ENCODE measurements at places on chromosomes 5 and 9.
A peak's percentile ranks its signal among the peaks of the same experiment; 100 is the strongest.

GRCh38 chr5:161547738-161548486, 1.4 kb upstream of the GABRB2 start:
- DNase-seq, result no peak

DNA sequence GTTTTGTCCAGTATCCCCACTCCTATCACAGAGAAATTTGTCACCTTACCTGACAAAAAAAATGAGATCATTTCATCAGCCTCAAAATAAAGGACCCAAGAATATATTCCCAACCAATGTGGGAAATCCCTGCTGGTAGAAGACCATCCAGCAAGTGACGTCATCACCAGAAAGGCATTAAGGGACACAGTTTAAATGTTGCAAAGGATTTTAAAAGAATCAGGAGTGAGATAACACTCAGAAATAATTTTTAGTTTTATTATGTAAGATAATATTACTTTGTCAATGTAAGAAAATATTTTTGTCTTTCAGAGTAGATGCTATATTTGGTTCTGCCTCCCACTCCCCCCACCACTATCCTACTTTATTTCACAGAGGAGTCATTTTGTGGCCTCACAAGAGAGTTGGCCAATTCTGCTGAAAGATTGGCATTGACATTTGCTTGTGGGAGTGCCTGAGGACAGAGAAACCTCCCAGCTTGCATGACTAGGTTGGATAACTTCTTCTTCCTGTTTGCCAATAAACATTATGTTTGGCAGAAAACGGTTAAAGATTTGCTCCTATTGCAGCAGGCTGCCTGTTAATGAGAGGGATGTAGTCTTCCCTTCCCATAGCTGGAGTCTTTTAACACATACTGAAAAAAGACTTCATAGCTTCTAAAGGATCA, 288.6 kb upstream of the DAB2 start:
- no peak for DNase-seq

DNA sequence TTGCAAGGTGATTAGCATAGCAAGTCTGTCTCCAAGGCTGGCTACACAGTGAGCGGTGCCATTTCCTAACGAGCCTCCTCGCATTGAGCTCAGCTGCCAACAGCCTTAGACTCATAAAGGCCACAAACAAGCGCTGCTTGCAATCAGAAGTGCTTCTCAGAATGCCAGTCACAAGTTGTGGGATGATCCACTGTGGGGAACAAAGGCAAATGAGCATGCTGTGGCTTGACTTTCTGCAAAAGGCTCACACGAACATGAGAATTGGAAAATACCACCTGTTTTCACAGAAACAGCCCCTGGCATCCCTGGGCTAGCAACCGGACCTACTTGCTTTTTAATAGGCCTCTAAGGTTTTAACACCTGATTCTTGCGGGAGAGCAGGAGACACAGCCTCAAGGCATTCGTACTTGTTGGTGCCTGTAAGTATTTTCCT, 215.5 kb downstream of the FANCC start:
- no peak for DNase-seq

- no peak for DNase-seq
These were observed 48.3 kb upstream of the IRX4 start for GRCh38 chr5:1930880-1931603.

- DNase-seq, result no peak
These were observed 2052.0 kb upstream of the C9orf72 start for GRCh38 chr9:29625292-29625731.

GRCh38 chr5:150562832-150563231, 54.9 kb downstream of the NDST1 start:
- no peak for DNase-seq

DNA sequence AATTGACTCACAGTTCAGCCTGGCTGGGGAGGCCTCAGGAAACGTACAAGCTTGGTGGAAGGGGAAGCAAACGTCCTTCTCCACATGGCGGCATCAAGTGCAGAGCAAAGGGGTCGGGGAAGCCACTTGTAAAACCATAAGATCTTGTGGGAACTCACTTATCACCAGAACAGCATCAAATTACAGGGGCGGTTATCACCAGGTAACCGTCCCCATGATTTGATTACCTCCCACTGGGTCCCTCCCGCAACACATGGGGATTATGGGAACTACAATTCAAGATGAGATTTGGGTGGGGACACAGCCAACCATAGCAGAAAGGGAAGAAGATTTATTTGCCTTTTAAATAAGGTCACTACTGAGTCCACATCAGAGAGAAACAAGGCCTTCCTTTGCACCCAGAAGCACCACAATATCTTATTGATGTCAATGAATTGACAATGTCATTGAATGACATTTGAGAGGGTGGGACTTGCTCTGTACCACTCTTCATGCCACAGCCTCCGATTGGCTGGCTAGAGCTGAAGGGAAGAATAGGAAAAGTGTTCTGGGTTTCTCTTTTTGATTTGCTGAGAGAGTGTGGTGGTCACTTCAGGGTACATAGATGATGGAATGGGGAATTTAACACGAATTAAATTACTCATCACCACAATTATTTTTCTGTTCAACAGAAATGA, 11.0 kb downstream of the SKP2 start:
- no peak for DNase-seq

GRCh38 chr5:73693573-73694061, 67.6 kb downstream of the ARHGEF28 start:
- DNase-seq, result no peak

DNA sequence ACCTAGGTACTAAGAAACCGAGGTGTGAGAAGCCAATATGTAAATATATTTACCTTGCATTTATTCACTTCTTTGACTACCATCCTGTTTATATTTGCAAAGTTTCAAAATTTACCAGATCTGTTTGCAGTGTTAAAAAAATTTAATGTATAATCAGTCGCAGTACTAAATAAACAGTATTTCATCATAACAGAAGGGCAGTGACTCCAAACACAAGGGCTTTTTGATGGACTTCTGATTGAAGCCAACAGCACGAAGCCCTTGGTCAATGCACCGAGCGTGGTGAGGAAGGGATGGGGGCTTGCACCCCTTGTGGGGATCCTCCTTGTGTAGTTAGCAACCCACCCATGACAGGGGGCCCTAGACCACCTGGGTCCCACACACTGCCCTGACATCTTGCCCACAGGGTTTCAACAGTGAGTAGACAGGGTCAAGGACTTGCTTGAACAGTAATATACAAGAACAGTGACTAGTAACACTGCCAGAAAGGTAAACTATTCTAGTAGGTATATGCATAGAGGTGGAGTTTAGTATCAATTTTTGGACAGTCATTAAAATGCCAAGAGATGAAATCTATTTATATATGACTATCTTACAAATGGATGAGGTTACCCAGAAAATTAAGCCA, 52.6 kb upstream of the TBC1D9B start:
- no peak for DNase-seq

DNA sequence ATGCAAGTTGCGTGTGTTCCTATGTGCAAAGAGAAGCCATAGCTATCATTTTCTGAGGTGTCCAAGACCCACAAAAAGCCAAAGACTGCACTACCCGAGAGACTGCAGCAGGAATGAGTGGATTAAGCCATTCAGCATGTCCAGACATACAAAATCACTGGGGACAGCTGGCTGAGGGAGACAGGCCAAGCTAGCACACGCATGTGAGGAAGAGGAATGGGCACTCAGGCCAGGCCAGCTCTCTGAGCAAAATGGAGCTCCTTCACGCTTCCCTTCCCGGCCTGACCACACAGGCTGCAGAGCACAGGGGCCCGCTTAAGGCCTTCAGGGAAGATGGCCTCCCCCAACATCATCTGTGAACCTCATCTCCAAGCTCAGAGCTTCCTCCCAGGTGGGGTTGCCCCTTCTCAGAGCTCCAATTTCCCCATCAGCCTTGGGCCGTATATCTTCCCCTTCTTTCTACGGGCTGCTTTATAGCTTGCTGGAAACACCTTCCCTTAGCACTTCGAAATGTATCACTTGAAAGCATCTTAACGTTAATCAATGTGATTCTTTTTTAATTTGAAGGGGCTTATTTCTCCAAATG, 8.4 kb downstream of the DCANP1 start:
- no peak for DNase-seq

- DNase-seq, result peak; percentile 54
These were observed 635.4 kb downstream of the NR2F1-AS1 start for GRCh38 chr5:92945605-92946097.

DNA sequence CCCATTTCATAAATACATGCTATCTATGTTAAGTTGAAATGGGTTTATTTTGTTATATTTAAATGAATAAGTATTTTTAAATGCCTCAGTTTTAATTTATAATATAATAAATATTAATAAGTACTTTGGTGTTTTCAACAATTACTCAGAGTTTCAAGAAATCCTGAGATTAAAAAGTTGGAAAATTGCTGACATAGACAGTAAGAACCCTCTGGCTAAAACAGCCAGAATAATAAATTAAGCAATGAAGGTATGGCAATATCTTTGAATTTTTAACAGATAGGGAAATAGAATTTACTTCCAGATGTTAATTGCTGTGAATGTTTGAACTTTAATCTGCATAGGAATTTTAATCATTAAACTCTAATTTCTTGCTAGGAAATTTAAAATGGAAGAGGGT, 83.6 kb downstream of the ZNF622 start:
- DNase-seq, result no peak

- no peak for DNase-seq
These were observed 576.2 kb downstream of the BNC2 start for GRCh38 chr9:16294133-16294770.

DNA sequence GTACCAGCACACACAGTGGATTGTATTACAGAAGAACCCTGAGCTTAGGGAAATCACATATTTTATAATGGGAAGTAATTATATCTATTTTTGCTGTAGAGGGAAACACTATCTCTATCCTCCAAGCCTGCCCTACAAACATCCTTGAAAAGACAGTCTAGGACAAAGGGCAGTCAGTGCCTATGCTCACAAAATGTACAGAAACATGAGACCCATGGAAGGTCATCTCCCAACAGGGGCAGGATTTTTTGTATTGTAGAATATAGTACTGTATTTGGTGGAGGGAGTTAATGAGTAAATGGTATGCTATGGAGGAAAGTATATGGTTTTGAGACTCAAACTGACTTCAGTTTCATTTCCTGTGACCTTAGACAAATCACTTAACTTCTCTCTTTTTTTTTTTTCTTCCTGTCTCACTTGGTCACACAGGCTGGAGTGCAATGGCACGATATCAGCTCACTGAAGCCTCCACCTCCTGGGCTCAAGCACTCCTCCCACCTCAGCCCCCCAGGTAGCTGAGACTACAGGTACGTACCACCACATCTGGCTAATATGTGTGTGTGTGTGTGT, 5.8 kb upstream of the RAB14 start:
- no peak for DNase-seq

DNA sequence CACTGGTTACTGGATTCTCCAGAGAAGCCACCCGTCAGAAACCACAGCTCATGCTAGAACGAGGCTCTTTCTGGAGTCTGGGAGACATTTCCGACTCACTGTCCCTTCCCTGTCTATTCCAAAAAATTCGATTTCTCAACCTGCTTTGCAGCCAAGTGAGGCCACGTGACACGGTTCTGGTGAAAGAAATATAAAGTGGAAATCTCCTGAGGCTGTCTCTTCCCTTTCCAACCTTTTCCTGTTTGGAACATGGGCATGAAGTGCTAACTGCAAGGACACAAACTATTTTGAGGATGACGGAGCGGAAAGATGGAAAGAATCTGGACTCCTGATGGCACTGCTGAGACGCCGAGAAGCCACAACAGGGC, 6.1 kb upstream of the PTGS1 start:
- DNase-seq, result no peak

DNA sequence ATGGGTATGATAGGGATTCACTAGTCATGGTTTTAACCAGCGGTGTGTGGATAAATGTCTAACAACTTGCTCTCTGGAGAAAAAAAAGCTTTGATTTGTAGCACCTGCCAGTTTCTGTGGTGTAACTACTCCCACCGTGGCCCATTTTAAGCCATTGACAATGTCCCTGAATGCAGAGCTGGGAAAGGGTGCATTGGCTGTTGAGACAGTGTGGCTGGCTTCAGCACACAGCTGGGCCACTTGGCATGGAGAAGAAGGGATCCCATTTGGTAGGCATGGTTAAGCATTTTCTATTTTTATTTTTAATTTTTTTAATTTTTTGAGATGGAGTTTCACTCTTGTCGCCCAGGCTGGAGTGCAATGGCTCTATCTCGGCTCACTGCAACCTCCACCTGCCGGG, 31.5 kb upstream of the SYNPO start:
- no peak for DNase-seq

- no peak for DNase-seq
These were observed 110.5 kb upstream of the FTMT start for GRCh38 chr5:121741156-121741555.

- DNase-seq, result no peak
These were observed 602 bp downstream of the RPL37 start for GRCh38 chr5:40834391-40834848.

GRCh38 chr5:76445063-76445462, 42.0 kb downstream of the IQGAP2 start:
- no peak for DNase-seq

DNA sequence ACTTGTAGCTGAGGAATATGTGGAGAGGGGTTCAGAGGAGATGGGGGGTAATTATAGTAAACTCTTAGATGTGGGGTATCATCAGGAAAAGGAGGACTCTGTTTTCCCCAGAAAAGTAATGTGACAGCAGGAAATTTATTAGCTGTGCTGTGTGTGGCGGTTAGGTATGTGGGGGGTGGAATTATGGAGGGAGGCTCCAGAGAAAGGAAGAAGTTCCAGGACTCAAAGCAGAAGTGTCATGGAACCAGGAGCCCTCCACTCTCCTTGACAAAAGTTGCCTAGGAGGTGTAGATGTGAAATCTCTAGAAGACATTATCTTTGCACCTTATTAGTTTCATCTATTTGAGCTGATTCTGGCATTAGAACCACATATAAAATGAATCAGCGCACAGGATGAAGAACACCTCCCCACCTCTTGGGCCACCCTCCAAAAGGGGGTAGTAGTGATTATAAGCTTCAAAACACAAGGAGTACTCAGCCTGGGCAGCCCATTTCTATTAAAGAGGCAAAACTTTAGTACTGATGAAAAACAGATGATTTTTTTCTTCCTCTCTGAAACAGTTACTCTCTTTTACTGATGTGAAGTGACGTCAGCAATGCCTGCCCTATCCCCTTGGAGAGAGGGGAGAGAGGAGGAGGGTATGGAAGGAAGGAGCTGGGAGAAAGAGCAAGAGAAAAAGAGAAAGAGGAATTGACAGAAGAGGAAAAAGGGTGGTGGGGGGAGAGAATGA, 18.2 kb downstream of the NR2F1 start:
- no peak for DNase-seq

- DNase-seq, result no peak
These were observed 133.3 kb downstream of the PCSK5 start for GRCh38 chr9:76023715-76024195.
